ENCODE measurements at places on chromosomes 6 and 20.

DNA sequence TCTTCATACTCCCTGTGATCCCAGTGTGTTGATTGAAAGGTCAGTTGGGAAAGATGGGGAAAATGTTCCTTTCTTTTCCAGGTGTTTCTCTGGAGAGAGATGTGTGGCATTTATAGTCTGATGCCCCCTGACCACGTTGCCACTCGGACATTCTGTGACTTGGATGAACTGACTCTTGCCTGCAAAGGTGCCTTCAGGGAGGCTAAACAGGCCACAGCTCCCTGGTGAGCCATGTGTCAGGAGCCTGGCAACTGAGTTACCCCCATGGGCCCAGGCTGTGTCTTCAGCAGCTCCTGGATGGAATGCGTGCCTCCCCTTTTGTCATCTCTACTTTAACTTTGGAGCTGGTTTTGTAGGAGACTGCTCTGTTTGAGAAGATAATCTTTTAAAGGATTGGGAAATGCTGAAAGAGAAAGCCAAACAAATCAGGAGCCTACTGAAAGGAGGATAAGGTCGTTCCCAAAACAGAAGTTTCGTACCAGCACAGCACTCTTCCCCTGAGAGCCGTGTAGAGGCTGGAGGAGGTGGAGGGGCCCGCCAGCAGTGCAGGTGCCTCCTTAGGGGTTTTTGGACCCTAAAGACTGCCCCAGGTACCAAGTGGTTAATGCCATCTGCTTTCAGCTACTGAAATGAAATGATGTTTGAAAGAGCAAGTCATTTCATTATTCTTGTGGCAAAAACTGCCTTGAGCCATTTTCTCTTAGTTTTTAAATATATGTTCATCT, 322.8 kb downstream of the ZFAND3 start:
- no peak for DNase-seq

GRCh38 chr20:50216543-50217206, 26.0 kb downstream of the CEBPB start:
- DNase-seq, result no peak

DNA sequence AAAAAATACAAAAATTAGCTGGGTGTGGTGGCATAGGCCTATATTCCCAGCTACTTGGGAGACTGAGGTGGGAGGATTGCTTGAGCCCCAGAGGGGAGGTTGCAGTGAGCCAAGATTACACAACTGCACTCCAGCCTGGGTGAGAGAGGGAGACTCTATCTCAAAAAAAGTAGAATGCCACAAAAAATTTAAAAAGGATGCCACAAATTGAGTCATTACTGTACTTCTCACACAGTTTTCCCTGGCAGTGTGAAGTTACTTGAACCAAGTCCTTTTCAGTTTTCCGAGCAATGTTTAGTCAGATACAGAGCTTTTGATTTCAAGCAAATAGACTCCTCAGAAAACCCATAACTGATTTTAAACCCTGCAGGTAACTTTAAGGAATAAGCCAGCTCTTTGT, 53.3 kb downstream of the TNFRSF21 start:
- DNase-seq, result no peak

DNA sequence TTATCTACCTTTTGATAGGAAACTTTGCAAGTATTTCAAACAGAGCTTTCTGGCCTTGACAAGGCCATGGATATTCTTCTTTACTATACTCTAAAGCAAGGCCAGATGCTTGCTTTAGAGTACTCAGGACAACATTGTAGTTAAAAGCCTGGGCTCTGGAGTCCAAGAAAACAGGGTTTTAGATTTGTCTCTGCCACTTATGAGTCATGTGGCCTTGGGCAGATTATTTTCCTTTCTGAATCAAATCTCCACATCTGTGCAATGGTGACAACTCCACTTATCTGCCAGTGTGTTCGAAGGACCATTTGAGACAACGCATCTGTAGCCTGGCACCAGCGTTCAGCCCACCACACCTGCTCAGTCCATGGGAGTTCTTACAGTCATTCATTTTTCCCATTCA, 265.9 kb upstream of the RIN2 start:
- no peak for DNase-seq

DNA sequence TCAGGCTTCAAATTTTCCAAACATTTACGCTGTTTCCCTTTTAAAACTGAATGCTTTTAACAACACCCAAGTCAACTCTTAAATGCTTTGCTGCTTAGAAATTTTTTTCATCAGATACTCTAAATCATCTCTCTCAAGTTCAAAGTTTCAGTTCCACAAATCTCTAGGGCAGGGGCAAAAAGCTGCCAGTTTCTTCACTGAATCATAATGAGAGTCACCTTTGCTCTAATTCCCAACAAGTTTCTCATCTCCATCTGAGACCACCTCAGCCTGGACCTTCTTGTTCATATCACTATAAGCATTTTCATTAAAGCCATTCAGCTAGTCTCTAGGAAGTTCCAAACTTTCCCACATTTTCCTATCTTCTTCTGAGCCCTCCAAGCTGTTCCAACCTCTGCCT, 69.1 kb downstream of the RNF217 start:
- DNase-seq, result no peak

- peak; percentile 47 for DNase-seq
Observed at GRCh38 chr6:143940011-143940597, 68.0 kb downstream of the PLAGL1 start.

- no peak for DNase-seq
Observed at GRCh38 chr6:50842446-50842845, 23.8 kb downstream of the TFAP2B start.

DNA sequence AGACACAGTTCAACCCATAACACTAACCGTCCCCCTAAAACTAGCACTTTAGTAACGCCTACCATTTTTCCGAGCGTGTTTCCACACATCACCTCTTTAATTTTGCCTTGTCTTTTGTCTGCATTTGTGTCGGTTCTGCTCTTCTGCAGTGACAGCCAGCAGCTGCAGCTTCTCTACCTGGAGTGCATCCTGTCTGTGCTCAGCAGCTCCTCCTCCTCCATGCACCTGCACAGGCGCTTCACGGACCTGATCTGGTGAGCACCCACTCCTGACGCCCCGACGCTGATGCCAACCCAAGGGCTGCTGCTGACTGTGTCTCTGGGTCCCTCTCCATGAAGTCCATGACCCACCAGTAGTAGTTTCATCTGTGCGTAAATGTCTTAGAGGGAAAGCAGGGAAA, 35.4 kb upstream of the PBOV1 start:
- no peak for DNase-seq

GRCh38 chr6:5730585-5731263, 276.0 kb downstream of the NRN1 start:
- no peak for DNase-seq

- no peak for DNase-seq
Observed at GRCh38 chr6:14984519-14984853, 261.4 kb upstream of the JARID2 start.

- no peak for DNase-seq
Observed at GRCh38 chr6:137911675-137912191, 44.7 kb downstream of the TNFAIP3 start.

- DNase-seq, result peak; percentile 31
Observed at GRCh38 chr20:62918831-62919230, 7.5 kb downstream of the DIDO1 start.

GRCh38 chr20:7741866-7742265, 198.4 kb downstream of the HAO1 start:
- no peak for DNase-seq

GRCh38 chr20:41119614-41120561, 17.5 kb upstream of the PLCG1 start:
- no peak for DNase-seq

DNA sequence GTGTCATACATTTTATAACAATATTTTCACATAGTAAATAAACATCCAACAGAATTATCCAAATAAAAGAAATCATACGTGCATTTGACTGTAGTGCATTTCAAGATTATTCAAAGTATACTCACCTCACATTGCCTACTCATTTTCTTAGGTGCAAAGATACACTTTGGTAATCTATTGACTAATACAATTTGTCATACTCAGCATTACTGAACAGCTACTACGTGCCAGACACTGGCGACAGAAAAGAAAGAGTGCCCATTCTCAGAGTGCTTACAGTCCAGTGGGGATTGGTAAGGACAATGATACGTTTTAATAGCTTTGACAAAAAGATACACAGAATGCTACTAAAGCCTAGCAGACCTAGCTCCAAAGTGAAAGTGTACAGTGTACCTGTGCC, 42.0 kb downstream of the FBXL4 start:
- DNase-seq, result no peak

DNA sequence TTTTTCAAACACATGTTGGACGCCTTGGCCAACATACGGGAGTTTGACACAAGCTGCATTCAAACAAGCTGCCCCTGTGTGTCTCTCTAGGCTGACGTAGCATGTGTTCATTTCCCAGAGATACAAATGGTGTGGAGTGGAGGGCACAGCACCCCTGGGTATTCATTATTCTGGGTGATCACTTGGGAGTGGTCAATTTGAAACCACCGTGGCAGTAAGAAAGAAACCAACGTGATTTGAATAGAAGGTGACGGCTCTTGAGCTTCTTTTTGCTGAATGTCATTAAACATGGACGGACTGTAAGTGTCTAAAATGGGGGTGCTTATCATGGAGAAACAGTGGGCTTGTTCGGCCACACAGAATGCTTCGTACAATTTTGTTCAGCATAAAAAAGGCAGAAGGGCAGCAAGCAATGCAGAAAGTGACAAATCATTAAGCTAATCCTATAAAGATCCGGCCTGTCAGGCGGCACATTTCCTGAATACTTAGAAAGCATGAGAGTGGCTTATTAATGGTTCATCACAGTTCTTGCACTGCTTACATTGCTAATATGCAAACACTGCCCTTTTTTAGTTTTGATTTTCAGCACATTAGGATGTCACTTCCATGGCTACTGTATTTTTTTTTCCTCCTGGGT, 1261.9 kb upstream of the CITED2 start:
- no peak for DNase-seq

DNA sequence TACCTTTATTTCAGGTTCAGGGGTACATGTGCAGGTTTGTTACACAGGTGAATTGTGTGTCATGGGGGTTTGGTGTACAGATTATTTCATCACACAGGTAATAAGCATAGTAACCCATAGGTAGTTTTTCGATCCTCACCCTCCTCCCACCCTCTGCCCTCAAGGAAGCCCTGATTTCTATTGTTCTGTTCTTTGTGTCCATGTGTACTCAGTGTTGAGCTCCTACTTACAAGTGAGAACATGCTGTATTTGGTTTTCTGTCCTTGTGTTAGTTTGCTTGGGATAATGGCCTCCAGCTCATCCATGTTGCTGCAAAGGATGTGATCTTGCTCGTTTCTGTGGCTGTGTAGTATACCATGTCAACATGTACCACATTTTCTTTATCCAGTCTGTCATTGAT, 66.0 kb downstream of the STK4 start:
- no peak for DNase-seq

DNA sequence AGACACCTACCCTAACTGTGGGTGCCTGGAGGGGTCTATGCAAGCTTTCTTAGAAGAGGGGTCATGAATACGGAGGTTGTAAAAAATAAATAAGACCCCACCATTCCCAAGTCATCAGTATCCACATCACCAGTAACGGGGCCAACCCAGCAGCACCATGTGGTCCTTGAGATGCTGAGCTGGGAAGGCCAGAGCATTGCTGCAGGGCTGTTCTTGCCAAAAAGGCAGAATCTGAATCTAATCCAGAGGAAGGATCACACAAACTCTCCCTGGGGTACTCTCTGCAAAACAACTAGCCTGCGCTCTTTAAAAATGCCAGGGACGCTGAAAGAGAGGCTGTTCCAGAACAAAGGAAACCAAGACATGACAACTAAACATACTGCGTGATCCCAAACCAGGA, 43.2 kb downstream of the SSR1 start:
- DNase-seq, result no peak

- no peak for DNase-seq
Observed at GRCh38 chr6:10759884-10760329, 12.3 kb downstream of the TMEM14B start.

GRCh38 chr6:122726649-122727048, 52.9 kb upstream of the FABP7 start:
- no peak for DNase-seq

- no peak for DNase-seq
Observed at GRCh38 chr6:35739645-35740524, 3.1 kb downstream of the ARMC12 start.

DNA sequence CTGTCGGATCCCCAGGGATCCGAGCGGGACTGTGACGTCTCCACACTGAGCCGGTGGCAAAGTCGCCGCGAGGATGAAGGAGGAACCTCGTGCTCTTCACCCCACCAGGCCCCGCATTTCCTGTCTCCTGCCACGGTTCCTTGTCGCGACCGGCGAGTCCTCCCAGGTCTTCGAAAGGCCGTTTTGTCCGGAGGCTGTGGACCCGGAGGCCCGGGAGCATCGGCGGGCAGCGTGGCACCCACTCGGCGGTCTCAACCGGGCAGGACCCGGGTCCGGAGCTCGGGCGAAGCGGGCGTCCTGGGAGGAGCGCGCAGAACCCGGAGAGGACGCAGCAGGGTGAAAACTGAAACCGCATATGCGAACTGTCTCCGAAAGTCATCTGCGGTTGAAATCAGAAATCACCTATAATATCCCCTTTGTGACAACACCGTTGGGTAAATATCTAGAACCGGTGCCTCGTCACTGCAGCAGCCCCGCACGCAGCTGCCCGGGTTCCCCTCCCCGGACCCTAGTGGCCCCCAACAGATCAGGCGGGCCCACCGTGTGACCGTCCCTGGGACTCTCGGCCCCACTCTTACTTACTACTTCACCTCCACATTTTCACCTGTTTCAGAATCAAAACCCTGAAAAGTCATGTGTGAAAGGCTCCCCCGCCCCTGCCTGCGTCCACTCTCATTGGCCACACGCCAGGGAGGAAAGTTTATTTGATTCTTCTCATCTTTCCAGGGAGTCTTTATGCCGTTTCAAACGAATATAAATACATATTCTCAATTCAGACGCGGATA, 3.1 kb upstream of the ULBP2 start:
- peak; percentile 42 for DNase-seq

GRCh38 chr6:137353842-137354397, 134.7 kb upstream of the IFNGR1 start:
- no peak for DNase-seq

DNA sequence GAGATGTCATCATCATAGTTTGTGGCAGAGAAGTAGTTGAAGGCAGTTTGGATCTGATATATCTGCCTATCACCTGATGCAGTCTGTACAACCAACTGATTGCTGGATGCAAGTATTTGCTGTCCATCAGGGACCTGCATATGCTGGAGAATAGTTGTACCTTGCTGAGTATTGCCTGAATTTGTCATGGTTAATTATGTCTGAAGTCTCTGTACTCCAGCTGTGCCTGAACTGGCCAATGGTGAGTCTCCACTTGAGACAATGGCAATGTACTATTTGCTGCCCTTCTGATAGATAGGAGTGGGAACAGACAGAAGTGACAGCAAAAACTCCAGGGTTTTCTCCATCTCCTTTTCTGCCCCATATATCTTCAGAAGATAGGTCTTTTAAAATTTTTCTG, 531.5 kb downstream of the EPHA7 start:
- no peak for DNase-seq

Data from activated CD4-positive, alpha-beta T cell treated with anti-CD3 and anti-CD28 coated beads for 4 hours (primary cell).